ENCODE measurements at places on chromosomes 16 and 17.
A peak's percentile ranks its signal among the peaks of the same experiment; 100 is the strongest.

GRCh38 chr17:32570081-32570396 lies 83.2 kb downstream of the CDK5R1 start:
- DNase-seq: no peak

- DNase-seq: no peak
Measured at GRCh38 chr17:37842401-37842800, 81.8 kb upstream of the TBC1D3K start.

DNA sequence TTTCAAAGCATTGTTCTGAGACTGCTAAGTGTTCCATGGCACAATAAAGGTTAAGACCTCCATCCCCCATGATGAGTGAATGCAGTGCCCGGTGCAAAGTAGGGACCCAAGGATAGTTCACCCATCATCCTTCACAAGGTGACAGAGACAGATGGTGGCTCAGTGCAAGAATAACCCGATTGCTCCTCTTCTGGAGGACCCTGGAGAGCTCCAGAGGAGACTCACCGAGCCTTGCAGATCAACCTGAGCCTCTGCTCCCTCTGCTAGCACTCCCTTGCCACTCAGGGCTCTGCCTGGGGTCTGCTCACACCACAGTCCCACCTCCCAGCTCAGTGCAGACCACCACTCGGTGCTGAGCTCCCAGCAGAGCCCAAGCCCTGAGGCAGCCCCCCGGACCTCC lies 49.3 kb downstream of the C16orf78 start:
- no peak for DNase-seq

DNA sequence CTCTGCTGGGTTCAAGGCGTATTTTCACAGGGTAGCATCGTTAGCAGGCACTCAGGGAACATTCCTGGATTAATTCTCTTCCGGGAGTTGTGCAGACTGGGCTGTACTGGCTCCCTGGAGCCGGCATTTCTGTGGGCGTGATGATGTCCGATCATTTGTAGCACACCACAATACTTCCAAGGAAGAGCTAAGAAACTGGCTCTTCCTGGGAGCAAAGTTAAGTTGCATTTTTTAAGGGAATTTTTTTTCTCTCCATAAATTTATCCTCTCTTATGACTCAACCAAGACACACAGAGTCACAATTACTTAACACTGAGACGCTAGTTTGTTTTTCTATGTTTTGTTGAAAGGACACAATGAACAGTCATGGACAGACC lies 211.6 kb upstream of the FOXF1 start:
- no peak for DNase-seq

- DNase-seq: no peak
Measured at GRCh38 chr17:56152874-56153602, at the start of gene ANKFN1. TSS of gene ANKFN1 (plus strand) at chr17:56153475. CDS start at chr17:56212668, 59,193 bp downstream.

DNA sequence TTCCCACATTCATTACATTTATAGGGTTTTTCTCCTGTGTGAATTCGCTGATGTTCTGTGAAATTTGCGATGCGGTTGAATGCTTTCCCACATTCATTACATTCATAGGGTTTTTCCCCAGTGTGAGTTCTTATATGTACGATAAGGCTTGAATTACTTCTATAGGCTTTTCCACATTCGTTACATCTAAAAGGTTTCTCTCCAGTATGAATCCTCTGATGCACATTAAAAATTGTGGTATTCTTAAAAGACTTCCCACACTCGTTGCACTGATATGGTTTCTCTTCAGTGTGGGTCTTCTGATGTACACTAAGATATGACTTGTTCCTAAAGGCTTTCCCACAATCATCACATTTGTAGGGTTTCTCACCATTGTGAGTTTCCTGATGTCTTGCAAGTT lies 30.4 kb downstream of the ZNF624 start:
- no peak for DNase-seq

GRCh38 chr16:57335366-57335765 lies 23.2 kb upstream of the CCL22 start:
- DNase-seq: no peak

- peak; percentile 13 for DNase-seq
Measured at GRCh38 chr17:77128896-77129567, 11.7 kb upstream of the SEC14L1 start.

DNA sequence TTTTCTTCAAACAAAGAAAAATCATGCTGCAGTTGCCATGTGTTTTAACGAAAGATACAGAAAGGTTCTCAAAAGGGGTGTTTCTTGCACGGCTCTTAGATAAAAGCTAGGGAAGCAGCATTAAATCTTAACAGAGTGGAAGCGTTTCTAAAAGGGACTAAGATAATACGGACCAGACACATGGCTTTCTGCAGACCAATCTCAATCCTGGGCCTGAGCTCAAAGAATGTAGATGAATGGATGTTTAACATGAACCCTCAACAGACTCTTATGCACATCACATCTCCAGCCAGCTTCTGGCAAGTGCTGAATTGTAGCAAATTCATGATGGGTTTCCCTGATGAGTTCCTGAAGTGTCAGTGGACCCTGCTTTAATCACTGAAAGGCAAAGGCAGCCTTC lies 80.2 kb upstream of the COX10 start:
- DNase-seq: no peak

DNA sequence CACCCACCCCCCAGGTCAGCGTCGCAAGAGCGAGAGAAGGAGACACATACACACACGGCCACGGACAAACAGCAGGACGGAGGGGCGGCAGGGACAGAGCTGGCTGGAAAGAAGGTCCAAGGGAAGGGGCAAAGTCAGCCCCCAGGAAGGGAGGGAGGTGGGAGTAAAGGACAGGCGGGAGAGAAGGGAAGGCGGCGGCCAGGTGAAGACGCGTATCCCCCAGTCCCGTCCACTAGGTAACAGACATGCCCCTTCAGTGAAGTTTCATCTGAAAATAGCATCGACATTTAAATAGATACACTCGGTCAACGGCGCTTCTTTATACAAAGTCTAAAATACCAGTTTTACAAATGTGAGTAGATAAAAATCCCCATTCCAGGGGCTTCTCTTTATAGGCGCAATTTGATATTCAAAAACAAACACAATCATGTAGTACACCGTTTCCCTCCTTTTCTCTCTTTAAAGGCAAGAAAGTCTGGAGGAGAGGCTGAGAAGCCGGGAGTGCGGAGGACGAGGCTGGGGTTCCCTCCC lies 4.5 kb downstream of the CBX8 start:
- no peak for DNase-seq

GRCh38 chr16:55001931-55002330 lies 71.3 kb downstream of the IRX5 start:
- no peak for DNase-seq

DNA sequence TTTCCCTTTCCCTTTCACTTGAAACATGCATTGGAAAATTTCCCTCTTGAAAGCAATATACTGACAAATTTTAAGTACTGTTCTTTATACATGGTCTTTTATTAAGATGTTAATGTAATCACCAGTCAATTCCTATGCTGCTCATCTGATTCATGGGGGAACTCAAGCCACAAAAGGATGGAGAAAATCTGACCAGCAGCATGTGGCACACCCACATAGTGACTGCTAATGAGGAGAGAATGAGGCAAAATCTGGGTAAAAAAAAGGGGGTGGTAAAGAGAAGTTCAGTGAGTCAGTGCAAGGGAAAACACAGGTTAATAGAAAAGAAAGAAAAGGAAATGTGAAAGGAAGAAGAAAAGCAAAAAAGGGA lies 11.3 kb downstream of the RFFL start:
- no peak for DNase-seq

GRCh38 chr17:45841883-45842525 lies 2.7 kb upstream of the SPPL2C start:
- DNase-seq: peak; percentile 12

- DNase-seq: no peak
Measured at GRCh38 chr17:81057079-81057730, 22.3 kb downstream of the BAIAP2 start.

DNA sequence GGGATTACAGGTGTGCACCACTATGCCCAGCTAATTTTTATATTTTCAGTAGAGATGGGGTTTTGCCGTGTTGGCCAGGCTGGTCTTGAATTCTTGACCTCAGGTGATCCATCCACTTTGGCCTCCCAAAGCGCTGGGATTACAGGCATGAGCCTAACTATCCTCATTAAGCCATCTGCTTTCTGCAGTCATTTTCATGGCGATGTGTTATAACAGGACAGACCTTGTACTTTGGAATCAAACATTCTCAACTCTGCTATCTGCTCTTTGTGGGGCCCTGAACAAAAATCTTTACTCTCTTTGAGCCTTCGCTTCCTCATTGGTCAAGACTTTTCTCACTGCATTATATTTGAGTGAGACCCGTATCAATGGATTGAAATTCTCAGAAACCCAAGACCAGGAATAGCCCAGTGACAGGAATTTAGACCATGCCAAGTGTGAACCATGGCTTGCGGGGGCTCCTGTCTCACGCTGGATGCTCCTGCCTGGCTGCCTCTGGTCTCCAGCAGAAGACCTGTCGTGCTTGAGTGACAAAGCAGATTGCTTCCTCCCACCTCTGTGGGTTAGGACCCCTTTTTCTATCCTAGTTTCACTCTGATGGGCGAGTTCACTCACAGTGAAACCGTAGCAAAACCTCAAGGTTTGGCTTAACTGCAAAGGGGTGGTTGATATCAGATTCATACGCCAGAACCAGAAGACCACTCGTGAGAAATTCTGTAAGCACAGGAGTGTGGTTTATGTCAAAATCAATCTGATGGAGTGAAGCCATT lies 519.1 kb downstream of the MAF start:
- DNase-seq: no peak

GRCh38 chr16:3804426-3805016 lies 76.0 kb downstream of the CREBBP start:
- no peak for DNase-seq

- no peak for DNase-seq
Measured at GRCh38 chr16:1877089-1877488, 5.1 kb upstream of the MEIOB start.

DNA sequence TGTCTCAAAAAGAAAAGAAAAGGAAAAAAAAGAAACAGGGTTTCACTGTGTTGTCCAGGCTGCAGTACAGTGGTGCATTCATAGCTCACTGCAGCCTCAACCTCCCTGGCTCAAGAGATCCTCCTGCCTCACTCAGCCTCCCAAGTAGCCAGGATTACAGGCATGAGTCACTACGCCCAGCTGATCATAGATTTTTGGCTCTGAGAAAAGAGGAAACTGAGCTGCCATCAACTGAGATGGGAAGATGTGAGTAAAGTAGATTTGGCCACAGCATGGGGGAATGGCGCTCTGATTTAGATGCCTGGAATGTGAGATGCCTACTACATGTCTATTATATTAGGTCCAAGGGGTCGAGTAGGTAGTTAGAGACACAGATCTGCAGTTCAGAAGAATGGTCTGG lies 5.9 kb upstream of the NAGS start:
- DNase-seq: no peak

DNA sequence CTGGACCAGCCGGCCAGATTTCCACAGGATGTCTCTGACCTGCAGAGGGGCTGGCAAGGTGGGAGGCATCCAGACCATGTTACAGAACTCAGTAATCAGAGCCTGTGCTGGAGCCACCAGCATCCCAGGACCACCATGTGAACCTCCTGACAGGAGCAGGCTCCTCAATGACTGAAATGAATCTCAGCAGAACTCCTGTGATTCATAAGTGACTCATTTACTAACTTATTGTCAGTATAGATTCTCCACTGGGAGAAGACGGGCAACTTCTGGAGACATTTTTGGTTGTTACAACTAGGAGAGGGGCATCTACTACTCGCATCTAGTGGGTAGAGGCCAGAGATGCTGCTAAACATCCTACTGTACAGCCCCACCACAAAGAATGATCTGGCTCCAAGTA lies 3.1 kb upstream of the WWOX start:
- DNase-seq: no peak

GRCh38 chr16:22692034-22692433 lies 121.9 kb upstream of the HS3ST2 start:
- DNase-seq: no peak

GRCh38 chr16:57801098-57801808 lies 1.0 kb downstream of the KIFC3 start:
- DNase-seq: no peak
